ENCODE measurements at places on chromosomes 12 and 14. TPM values are rescaled to one million over a fixed set of nuclear protein-coding genes. Genes with fewer than 3 reads are reported as not detected.

DNA sequence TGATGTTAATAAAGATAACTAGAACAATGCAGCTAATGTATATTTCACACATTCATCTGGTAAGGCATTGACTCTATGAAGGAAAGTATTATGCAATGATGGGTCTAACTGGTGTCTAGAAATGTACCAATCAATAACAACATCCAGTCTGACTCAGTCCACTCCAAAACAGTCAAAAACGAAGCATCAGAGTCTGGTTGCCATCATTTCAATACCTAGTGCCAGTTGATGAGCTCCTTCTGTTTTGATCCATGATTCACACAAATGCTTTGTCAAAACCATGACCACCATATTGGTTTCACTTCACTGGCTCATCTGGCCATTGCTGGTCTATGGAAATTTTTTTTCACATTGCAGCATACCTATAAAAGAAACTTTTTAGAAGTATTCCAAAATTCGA, 747.2 kb upstream of the TMEM132C start:
- H3K27ac ChIP-seq, result no peak overlapping the region
- no peak for DNase-seq
- no peak overlapping the region for H3K4me3 ChIP-seq

GRCh38 chr12:90543374-90543773, 411.6 kb downstream of the CCER1 start:
- DNase-seq, result no peak
- H3K4me1 ChIP-seq, result no peaks in the 10 kb centered on the region
- no peak overlapping the region for H3K27ac ChIP-seq
- H3K36me3 ChIP-seq, result no peaks in the 10 kb centered on the region
- no peak overlapping the region for H3K4me3 ChIP-seq
- H3K27me3 ChIP-seq, result no peaks in the 10 kb centered on the region

GRCh38 chr14:52845081-52845480, 53.7 kb upstream of the GNPNAT1 start:
- no peaks in the 10 kb centered on the region for H3K4me1 ChIP-seq
- H3K36me3 ChIP-seq, result no peaks in the 10 kb centered on the region
- H3K27ac ChIP-seq, result no peak overlapping the region
- no peak for DNase-seq
- H3K4me3 ChIP-seq, result no peak overlapping the region
- H3K27me3 ChIP-seq, result no peaks in the 10 kb centered on the region

Gene FAM222A
- total RNA-seq, result 0.43 TPM

DNA sequence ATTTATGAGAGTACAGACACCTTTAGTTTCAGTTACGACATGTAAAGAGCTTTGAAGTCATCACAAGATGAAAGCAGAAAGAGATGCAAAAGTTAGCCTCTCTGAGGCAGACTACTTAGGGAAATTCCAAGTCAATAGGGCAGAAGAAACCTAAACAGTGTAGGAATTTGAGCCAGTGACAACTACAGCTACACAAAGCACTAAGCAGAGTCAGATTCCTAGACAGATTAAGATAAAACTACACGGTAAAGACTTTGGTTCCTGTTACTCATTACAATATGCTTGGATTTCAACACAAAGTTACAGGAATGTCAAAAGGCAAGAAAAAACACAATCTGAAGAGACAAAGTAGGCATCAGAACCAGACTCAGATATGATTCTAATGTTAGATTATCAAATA, 1302.3 kb downstream of the FSCB start:
- no peak for DNase-seq
- H3K36me3 ChIP-seq, result no peaks in the 10 kb centered on the region
- H3K4me1 ChIP-seq, result no peaks in the 10 kb centered on the region
- H3K27ac ChIP-seq, result no peak overlapping the region
- no peaks in the 10 kb centered on the region for H3K27me3 ChIP-seq

GRCh38 chr12:67592228-67593011, 56.1 kb upstream of the DYRK2 start:
- H3K27ac ChIP-seq, result peak overlapping the region; percentile 46
- no peaks in the 10 kb centered on the region for H3K36me3 ChIP-seq
- H3K27me3 ChIP-seq, result peaks cover 2% of the 10 kb centered on the region
- peaks cover 42% of the 10 kb centered on the region for H3K4me1 ChIP-seq
- no peak overlapping the region for H3K4me3 ChIP-seq

Gene TSPAN8
- not detected for total RNA-seq

GRCh38 chr12:6444704-6445688, at the start of gene CD27:
TSS of gene CD27 (plus strand) at chr12:6444955. CDS start at chr12:6445096, 141 bp downstream.
- H3K36me3 ChIP-seq, result peaks cover 33% of the 10 kb centered on the region
- peaks cover 56% of the 10 kb centered on the region for H3K4me1 ChIP-seq

Gene MDGA2
- not detected for total RNA-seq

GRCh38 chr12:100830003-100830795, 35.6 kb downstream of the ANO4 start:
- no peaks in the 10 kb centered on the region for H3K27me3 ChIP-seq
- no peaks in the 10 kb centered on the region for H3K4me1 ChIP-seq
- H3K4me3 ChIP-seq, result no peak overlapping the region
- H3K27ac ChIP-seq, result no peak overlapping the region

- no peak for DNase-seq
- H3K4me1 ChIP-seq, result peaks cover 14% of the 10 kb centered on the region
- H3K27ac ChIP-seq, result no peak overlapping the region
- H3K36me3 ChIP-seq, result peaks cover 5% of the 10 kb centered on the region
Observed at GRCh38 chr12:89070603-89071002, 281.7 kb downstream of the DUSP6 start.

GRCh38 chr12:47244835-47245234, 165.1 kb upstream of the AMIGO2 start:
- peaks cover 3% of the 10 kb centered on the region for H3K4me1 ChIP-seq
- peaks cover 43% of the 10 kb centered on the region for H3K36me3 ChIP-seq
- no peak overlapping the region for H3K27ac ChIP-seq
- H3K27me3 ChIP-seq, result no peaks in the 10 kb centered on the region
- no peak overlapping the region for H3K4me3 ChIP-seq

Gene SENP1
- 42.4 TPM for total RNA-seq

DNA sequence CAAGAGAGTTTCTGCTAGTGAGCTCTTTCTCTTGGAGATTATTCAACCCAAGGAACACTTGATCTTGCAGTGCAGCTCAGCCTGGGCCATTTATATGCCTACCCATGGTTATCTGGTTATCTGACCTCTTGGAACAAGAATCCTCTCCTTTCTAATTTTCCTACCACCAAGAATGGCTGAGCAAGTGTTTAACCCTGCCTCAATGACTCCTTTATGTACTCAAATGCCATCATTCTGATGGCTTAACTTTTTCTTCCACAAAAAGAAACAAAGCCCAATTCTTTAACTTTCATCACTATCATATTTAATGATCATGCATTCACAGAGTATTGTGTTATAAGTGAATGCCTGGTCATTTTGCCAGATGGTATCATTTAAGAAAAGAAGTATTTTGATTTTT, 67.8 kb downstream of the TMEM117 start:
- H3K27ac ChIP-seq, result no peak overlapping the region
- no peaks in the 10 kb centered on the region for H3K27me3 ChIP-seq
- no peak overlapping the region for H3K4me3 ChIP-seq

DNA sequence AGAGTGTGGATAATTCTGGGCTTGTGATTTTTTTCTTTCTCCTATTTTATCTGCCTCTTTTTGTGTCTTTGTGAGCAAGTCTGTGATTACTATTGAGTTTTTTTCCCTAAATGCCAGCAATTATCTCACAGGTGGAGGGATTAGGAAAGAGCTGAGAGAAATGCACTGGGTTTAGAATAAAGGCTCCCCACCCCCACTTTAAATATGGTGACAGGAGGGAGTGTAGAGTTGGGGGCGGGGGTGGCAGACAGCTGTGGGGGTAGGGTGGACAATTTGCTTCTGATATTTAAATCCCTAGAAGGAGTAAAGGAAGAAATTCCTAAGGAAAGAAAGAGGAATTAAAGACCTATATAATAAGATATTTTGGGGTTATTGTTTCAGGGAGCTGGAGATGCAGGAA, 145.9 kb downstream of the NRXN3 start:
- DNase-seq, result no peak
- no peak overlapping the region for H3K4me3 ChIP-seq
- H3K36me3 ChIP-seq, result no peaks in the 10 kb centered on the region

DNA sequence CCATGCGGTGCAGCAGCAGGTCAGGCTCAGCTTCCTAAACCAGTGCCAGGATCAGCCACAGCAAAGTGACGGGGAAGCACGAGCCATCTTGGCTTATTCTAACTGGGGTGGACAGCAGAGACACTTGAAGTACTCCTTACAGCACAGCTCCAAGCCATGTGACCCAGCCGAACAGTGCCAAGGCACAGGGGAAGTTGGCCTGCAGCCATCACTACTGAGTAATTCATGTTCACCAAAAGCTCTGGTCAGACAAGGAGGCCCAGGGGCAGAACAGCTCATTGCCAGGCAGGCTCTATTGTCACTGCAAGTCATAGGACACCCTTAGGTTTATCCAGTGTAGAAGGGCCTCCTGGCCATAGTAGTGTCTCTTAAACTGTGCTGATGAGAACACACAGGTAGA, 23.4 kb upstream of the SLC35F4 start:
- no peak overlapping the region for H3K4me3 ChIP-seq
- H3K36me3 ChIP-seq, result no peaks in the 10 kb centered on the region
- no peaks in the 10 kb centered on the region for H3K27me3 ChIP-seq
- no peak overlapping the region for H3K27ac ChIP-seq

GRCh38 chr14:104030958-104031357, 54.5 kb upstream of the ASPG start:
- H3K36me3 ChIP-seq, result no peaks in the 10 kb centered on the region
- no peaks in the 10 kb centered on the region for H3K4me1 ChIP-seq
- H3K4me3 ChIP-seq, result no peak overlapping the region
- H3K27ac ChIP-seq, result no peak overlapping the region
- no peak for DNase-seq

- peaks cover 9% of the 10 kb centered on the region for H3K4me1 ChIP-seq
- peaks cover 7% of the 10 kb centered on the region for H3K27me3 ChIP-seq
- no peak overlapping the region for H3K4me3 ChIP-seq
- DNase-seq, result no peak
Observed at GRCh38 chr14:67463900-67464299, 24.6 kb downstream of the TMEM229B start.

GRCh38 chr12:68812553-68813241, 4.7 kb downstream of the MDM2 start:
- H3K4me3 ChIP-seq, result peak overlapping the region; percentile 58
- H3K36me3 ChIP-seq, result peaks cover 86% of the 10 kb centered on the region
- H3K27ac ChIP-seq, result peak overlapping the region; percentile 19

GRCh38 chr12:3651585-3652424, 101.1 kb downstream of the CRACR2A start:
- H3K4me3 ChIP-seq, result no peak overlapping the region
- H3K36me3 ChIP-seq, result peaks cover 17% of the 10 kb centered on the region
- peak overlapping the region; percentile 38 for H3K27ac ChIP-seq
- DNase-seq, result no peak
- peaks cover 29% of the 10 kb centered on the region for H3K4me1 ChIP-seq

GRCh38 chr12:53069621-53070410, 9.4 kb downstream of the SPRYD3 start:
- DNase-seq, result no peak
- peaks cover 13% of the 10 kb centered on the region for H3K4me1 ChIP-seq
- H3K4me3 ChIP-seq, result no peak overlapping the region
- no peaks in the 10 kb centered on the region for H3K27me3 ChIP-seq

DNA sequence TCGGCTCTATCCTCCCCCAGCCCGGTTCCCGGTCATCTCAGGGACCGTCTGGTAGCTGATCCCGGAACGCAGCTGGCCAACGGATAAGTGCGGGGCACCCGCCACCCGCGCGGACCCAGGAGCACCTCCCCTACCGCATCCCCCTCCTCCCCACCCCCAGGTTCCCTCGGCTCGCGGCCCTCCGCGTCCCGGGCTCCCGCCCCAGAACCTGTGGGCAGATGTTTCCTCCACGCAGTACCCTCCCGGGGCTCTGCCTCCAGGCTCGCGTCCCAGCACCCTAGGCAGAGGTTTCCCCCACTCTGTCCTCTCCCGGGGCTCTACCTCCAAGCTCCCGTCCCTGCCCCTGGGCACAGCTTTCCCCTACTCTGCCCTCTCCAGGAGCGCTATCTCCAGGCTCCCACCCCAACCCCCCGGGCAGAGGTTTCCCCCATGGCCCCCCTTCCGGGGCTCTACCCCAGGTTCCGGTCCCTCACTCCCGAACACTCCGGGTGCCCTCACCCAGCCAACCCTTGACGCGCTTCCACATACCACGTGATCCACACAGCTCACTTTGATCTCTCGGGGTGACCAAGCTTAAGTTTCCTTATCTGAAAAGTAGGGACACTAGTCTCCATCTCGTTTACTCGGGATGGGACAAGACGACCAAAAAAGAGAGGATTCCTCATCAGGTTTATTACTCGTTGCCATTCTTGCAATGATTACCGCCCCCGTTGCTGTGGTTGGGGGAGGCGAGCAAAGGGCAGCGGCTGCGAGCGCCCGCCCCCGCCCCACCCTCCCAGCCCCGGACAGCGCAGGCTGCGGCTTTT, at the start of gene CCDC38:
Gene CCDC38 (minus strand): TSS at position 91 of the 806 bp plus-strand sequence. CDS start 6,105 bp downstream, outside the sequence.
- peaks cover 12% of the 10 kb centered on the region for H3K4me1 ChIP-seq
- H3K27ac ChIP-seq, result peak within 1 kb of the TSS; percentile 85
- peaks cover 6% of the 10 kb centered on the region for H3K27me3 ChIP-seq
- DNase-seq, result peak; percentile 86
- peak within 1 kb of the TSS; percentile 95 for H3K4me3 ChIP-seq

DNA sequence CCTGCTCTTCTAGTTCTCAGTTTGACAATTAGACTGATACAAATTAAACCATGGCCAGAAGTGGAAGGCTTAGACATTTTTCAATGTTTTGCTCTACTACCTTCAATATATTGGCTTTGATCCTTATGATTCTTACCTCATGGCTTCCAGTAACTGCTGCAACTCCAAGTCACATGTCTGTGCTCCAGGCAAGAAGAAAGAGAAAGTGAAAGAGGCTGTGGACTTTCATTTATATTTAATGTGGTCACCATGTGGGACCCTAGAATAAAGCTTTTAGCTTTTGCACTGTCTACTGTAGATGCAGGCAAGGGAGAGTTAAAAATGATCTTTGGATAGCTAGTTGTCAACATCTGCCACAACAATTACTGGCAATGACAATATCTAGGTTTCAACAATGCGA, 214.3 kb upstream of the PDE3A start:
- H3K36me3 ChIP-seq, result no peaks in the 10 kb centered on the region
- H3K27me3 ChIP-seq, result no peaks in the 10 kb centered on the region
- no peak for DNase-seq
- H3K4me1 ChIP-seq, result no peaks in the 10 kb centered on the region
- no peak overlapping the region for H3K4me3 ChIP-seq

DNA sequence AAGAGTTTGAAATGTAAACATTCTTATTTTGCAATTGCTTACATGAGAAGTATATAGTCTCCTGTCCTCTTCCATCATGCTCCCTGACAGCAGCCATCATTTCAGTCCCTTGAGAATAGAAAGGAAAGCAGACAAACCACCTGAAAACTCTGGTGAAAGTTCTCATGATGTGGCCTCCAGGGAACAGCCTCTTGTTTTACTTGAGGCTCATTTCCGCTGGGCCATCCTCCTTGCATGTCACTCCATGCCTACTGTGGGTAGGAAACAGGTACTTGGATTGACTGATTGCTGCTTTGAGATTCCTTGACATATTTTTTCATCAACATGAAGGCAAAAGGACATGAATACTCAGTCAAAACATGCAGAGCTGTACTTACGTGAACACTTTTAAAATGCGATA, 6.0 kb downstream of the SYT1 start:
- H3K27me3 ChIP-seq, result no peaks in the 10 kb centered on the region
- H3K4me1 ChIP-seq, result no peaks in the 10 kb centered on the region

- peaks cover 40% of the 10 kb centered on the region for H3K4me1 ChIP-seq
- no peaks in the 10 kb centered on the region for H3K27me3 ChIP-seq
- peaks cover 8% of the 10 kb centered on the region for H3K36me3 ChIP-seq
- H3K4me3 ChIP-seq, result peak overlapping the region; percentile 99
- DNase-seq, result no peak
Observed at GRCh38 chr12:53624956-53625355, 1.2 kb downstream of the ATF7 start.

Gene TNFAIP2
- total RNA-seq, result 0.20 TPM

Gene NRIP2
- total RNA-seq, result not detected

Data from activated CD4-positive, alpha-beta memory T cell treated with anti-CD3 and anti-CD28 coated beads, Interleukin-2, amount 10 ng/mL, durations not matched to agents 7 days and 5 days (primary cell).